ENCODE measurements at places on chromosomes 3 and 15. TPM values are rescaled to one million over a fixed set of nuclear protein-coding genes. Genes with fewer than 3 reads are reported as not detected.

TOP2B gene
- 85.3 TPM for total RNA-seq

CORO2B gene
- 2.5 TPM for total RNA-seq

CAV3 gene
- not detected for total RNA-seq

XCR1 gene
- not detected for total RNA-seq

SNTN gene
- total RNA-seq, result not detected

RAP2B gene
- total RNA-seq, result 13.8 TPM

FBXW12 gene
- total RNA-seq, result not detected

GRCh38 chr3:177777699-177778098 lies 580.4 kb upstream of the TBL1XR1 start:
- peak; percentile 77 for DNase-seq

GRCh38 chr3:88003115-88003755 lies 55.6 kb downstream of the CGGBP1 start:
- peak; percentile 13 for DNase-seq

DNA sequence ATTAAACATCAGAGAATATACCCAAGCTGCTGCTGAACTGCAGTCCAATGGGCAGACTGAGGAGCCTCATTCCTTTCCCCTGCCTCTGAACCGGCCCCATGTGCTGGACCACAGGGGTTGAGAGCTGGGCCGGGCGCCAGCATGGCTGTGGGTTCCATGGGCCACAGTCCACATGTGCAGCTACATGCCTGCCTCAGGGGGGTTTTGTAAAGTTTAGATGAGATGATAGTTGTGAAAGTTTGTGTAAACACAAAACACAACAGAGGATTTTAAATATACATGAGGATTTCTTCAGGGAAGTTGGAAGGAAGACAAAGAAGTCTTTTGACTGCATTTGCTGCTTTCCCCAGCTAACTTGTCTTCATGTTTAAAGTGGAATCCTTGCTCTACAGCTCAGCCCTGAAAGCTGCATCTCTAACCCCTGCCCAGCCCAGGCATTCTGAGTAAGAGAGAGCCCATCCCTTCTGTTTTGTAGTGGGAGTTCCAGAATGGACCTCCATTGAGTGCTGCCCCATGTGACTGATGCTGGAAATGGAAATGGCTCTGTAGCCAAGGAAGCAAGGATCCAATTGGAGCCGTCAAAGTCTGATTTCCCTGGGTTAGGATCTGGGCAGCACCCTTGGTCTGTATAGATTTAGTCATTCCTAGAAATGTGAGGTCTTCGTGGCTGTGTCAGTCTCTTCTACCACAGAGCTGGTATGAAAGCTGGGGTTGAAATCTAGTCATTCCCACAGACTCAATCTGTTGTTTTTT lies 17.5 kb downstream of the SLC12A8 start:
- DNase-seq, result peak; percentile 40

DNA sequence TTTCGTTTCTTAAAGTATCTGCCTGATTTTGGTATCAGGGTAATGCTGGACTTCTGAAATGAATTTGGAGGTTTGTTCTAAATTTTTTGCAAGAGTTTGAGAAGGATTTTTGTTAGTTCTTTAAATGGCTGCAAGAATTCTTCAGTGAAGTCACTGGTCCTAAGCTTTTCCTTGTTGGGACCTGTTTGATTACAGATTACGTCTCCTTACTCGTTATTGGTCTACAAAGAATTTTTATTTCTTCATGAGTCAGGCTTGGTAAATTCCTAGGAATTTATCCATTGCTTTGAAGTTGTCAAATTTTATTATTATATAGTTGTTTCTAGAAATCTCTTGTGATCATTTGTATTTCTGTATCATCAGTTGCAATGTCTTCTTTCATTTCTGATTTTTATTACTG lies 196.0 kb downstream of the DPH6 start:
- DNase-seq, result no peak

DNA sequence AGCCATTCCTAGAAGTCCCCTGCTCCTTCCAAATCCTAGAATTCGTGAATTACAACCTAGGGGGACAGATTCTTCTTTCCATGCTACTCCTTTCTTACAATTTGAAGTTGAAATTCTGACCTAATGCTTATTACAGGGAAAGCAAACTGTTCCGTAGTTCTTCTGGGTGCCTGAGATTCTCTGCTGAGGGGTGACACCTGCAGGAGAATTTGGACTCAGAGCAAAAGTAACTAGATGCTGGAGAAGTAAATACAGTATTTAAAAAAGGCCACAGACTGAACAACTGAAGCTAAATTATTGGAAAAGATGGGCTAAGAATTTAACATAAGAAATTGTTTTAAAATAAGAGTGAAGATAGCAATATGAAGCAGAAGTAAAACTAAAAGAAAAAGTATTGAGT lies 37.9 kb downstream of the ACAD9 start:
- no peak for DNase-seq

GRCh38 chr3:128547368-128547987 lies 54.5 kb upstream of the GATA2 start:
- DNase-seq, result peak; percentile 75

GRCh38 chr15:75720297-75720696 lies 7.6 kb upstream of the CSPG4 start:
- DNase-seq, result no peak

GRCh38 chr3:194869482-194870169 lies 183.9 kb downstream of the FAM43A start:
- DNase-seq, result peak; percentile 90

- no peak for DNase-seq
Measured at GRCh38 chr3:27888562-27888961, 166.4 kb upstream of the EOMES start.

GRCh38 chr3:162704238-162704637 lies 1207.6 kb downstream of the OTOL1 start:
- no peak for DNase-seq

DNA sequence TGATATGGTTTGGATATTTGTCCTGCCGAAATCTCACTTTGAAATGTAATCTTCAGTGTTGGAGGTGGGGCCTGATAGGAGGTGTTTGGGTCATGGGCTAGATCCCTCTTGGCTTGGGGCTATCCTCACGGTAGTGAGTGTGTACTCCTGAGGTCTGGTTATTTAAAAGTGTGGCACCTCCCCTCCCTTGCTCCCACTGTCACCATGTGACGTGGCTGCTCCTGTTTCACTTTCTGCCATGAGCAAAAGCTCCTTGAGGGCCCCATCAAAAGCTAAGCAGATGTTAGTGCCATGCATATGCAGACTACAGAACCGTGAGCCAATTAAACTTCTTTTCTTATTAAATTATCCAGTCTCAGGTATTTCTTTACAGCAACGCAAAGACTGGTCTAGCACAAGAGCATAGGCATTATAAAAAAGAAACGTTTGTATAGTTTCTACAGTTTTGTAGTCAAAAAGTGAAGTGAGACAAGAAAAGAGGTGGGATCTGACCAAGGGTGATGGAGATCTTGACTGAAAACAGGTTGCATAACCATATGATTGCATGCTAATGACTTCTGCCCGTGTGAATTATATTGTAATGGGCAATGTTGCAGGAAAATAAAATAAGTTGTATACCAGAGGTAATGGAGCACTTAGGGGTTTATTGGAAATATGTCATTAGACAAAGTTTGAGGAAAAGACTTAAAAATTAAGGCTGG lies 28.5 kb upstream of the CLASP2 start:
- DNase-seq, result no peak

DNA sequence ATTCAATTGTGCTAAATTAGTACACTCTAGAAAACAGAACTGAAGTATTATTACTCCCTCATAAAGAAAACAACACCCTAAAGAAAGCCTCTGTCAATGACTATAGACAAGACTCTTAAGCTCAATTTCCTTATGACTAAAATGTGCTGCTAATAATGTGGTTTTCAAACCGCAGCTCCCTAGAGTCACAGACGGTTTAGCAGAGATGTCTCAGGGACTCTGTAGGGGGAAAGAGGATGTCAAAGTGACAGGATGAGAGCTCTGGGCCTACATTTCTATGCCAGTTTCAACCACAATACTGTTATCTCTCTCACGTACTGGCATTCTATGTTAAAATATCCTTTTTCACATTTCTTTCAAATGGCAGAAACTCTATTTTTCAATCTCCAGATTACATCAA lies 37.6 kb upstream of the WDR49 start:
- no peak for DNase-seq

DNA sequence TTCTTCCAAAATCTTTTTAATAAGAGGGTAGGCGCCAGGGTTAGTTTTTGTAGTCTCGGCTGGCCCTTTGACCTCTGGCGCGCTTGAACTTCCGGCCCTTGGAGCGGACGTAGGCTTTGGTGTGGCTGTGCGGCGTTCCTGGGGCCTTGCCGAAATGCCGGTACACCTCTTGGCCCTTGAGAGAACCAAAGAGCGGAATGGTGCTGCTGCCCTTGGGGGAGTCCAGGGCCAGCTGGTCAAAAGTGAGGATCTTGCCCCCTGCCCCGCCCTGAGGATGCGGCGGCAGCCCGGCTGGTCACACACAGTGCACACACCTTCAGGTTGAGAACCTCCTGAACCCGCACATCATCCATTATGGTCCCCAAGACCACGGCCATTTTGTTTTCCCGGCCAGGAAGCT lies 20.0 kb upstream of the CHRNB4 start:
- DNase-seq, result no peak

DNA sequence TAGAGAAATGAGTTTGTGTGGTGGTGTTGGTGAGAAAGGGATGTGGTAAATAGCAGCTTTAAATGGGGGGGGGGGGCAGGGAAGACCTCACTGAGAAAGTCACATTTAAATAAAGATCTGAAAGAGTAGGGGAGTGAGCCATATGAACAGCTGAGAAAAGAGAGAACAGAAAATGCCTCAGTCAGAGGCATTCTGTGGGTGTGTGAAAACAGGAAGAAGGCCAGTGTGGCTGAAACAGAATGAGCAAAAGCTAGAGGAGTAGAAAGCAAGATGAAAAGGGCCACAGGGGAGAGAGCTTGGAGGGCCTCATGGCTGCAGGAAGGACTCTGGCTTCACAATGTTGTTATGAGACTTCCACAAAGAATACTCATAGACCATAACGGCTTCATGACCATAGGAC lies 783.3 kb downstream of the ZPLD1 start:
- DNase-seq, result no peak

DNA sequence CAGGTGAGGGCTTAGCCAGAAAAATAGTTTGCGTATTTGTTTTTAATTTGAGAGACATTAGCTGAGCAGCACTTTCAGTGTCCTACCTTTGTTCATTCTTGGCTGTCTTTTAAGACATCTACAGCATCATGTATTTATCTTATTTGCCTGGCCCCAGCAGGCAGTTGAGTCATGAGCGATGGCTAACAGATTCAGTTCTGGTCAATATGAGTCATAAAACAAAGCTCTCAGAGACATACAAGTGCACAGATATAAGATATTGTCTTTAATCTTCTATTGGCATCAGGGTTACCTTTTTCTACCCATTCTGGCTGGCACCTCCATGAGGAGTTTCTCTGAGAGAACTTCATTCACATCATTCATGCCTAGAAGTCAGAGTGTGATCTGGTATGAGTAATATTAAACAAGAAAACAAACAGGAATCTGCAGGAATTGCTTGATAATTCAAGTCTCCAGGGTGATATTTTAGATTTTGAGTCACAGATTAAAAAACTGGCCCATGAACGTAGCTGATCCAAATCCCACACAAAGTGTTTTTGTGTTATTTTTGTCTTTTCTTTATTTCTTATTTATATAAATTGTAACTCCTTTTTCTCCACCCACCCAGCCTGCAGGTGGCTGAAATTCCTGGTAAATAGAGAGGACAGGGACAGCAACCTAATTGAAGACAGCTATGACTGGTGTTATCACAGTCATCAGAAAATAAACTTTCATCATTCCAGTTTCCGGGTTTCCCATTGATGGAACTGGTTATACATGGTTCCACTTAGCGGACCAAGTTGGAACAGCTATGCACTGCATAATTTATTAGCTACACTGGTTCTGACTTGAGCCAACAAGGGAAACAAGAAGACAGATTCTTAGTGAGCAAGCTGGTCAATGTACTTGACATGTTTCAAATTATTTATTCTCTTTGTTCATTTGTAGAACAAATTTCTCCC lies 47.3 kb downstream of the PLSCR2 start:
- DNase-seq, result peak; percentile 28

- no peak for DNase-seq
Measured at GRCh38 chr3:54237788-54238502, 115.6 kb downstream of the CACNA2D3 start.

DNA sequence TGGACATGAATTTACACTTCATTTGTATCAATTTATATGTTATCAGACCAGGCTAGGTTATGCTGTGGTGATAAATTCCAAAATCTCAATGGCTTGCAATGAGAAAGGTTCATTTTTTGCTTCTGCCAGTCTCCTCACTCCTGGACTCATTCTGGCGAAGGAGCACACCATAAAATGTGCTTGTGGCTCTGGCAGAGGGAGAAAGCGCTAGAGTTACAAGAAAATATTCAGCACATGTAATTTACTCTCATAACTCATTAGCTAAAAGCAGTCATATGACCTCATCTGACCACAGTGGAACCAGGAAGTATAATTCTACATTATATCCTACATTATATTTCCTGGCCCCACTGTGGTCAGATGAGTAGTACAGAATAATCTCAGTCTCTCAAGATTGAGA lies 193.8 kb downstream of the BCHE start:
- DNase-seq, result peak; percentile 17

DNA sequence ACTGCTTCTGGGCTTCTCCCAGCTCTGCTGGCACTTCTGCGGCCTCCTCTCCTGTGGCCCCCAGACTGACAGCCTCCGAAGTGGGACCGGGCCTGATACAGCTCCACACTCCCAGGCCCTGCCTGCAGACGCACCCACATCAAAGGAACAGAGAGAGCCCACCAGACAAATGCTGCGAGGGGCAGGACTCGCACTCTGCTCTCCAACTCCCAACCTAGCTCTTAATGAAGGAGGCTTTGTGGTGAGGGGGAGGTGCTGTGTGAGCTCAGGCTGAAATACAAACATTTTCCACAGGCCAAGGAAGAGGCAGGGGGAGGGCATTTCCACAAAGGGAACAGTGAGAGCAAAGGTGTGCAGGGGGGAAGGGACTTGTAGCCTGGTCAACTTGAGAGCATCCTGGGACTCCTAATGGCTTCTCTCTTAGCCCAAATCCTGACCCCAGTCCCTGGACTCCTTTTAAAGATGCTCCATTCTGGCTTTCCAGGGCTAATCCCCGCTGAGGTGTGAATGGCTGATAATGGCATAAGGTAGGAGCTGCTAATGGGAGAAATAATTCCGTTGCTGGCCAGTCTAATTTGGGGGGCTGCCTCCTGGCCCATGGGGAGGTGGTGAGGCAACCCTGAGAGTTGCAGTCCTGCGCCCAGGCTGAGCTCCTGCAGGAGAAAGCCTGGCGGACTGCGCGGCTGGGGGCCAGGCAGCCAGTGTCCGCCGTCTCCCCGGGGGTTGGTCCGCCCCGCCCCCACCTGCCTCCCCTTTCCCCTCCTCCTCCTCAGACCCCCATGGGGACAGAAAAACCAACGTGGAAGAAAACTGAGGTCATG lies 9.6 kb downstream of the LINGO1 start:
- DNase-seq, result no peak

DNA sequence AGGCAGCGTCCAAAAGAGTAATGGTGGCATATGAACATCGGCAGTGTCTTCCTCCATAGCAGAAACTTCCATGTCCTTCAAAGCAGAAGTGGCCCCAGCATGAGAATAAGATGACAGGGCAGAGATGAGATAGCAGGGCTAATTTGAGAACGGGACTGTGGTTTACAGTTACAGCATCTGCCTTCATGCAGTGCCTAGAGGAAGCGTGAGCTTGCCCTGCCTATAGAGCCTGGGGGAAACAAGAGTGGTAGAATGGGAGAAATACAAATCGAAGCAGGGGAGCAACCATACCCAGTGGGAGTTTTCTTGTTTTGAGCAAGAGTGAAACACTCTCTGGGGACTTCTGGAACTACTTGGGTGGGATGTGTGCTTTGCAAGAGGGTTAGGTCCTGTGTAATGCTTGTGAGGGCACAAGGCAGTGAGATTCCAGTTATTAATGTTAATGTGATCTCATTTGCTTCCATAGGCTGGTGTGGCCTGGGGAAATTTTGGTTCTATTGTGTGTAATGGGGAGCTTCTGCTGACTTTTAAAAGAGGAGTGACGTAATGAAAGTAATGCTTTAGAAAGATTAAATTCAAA lies 616.9 kb downstream of the ZIC1 start:
- DNase-seq, result no peak

Measured in Daoy (cell line).